ENCODE measurements at places on chromosomes 3 and 15.

- no peak for DNase-seq
Measured at GRCh38 chr3:152056481-152056880, 183.0 kb downstream of the SUCNR1 start.

DNA sequence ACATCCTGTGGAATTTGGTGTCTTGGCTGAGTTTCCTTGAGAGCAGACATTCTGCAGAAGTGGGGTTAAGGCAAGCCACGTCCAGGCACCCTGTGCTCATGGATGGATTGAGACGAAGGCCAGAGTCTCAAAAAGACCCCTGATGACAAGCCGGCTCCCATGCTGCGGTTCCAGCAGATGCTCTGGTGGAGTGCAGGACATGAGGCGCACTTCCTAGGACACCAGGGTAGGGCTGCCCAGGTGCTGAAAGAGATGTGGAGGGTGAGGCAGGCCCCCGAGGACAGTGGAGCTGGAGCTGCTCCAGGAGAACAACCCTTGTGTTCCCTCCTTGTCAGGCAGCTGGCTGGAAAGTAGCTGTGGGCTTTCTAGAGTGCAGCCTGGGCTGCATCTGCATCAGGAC is 81.0 kb downstream of the ASB7 start:
- DNase-seq, result no peak

DNA sequence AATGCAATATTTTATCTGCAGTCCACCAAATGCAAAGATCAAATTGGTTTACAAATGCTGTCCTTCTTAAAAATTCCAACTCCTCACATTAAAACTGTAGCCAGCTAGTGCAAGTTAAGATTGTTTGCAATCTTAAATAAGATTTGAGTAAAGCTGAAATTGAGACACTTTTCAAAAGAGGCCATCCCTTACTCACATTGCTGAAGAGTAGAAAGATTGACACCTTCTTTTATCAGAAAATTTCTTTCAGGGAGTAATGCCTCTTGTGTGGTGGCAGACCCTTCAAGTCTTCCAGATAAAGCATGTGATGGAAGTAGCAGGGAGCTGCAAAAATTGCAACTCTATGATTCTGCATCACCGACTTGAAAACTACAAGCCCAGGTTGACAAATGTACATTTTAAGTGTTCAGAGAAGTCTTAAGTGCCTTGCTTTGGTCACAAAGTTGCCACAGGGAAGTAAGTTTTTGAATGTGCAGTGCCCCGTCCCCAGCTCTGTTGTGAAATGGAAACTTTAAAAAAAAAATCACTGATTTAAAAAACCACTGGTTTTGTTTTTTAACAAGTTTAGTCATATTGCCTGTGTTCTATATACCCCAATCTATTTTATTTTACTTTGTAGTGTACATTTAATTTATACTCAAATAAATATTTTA is 12.6 kb downstream of the CD86 start:
- no peak for DNase-seq

DNA sequence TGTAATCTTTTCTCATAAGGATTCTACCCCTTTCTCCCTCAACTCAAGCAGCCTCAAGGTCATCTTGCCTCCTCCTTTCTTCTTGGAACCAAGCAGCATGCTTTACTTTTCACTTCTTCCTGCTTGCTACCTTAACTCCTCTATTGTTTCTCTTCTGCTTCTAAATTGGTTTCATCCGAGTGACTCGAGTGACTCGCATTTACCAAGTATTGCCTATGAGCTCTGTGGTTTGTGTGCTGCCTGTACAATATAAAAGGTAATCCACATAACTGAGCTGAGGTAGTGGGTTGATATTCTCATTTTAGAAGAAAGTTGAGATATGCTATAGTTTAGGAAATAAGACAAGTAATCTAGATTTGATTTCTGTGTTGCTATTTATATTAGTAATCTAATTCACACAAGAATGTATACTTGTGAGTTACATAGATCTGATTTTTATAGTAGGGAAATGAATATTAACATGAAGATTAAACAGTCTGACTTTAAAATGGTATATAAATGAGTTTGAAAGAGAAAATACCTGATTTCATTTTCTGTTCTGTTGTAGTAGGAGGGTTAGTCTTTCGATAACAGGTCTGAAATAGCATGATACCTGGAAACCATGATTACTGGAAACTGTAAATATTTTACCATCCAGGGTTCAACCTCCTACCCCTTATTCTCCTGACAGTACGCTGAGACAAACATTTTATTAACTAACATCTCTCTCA is 5.5 kb downstream of the HHLA2 start:
- no peak for DNase-seq

- DNase-seq, result no peak
Measured at GRCh38 chr3:103048068-103048722, 613.4 kb downstream of the ZPLD1 start.

DNA sequence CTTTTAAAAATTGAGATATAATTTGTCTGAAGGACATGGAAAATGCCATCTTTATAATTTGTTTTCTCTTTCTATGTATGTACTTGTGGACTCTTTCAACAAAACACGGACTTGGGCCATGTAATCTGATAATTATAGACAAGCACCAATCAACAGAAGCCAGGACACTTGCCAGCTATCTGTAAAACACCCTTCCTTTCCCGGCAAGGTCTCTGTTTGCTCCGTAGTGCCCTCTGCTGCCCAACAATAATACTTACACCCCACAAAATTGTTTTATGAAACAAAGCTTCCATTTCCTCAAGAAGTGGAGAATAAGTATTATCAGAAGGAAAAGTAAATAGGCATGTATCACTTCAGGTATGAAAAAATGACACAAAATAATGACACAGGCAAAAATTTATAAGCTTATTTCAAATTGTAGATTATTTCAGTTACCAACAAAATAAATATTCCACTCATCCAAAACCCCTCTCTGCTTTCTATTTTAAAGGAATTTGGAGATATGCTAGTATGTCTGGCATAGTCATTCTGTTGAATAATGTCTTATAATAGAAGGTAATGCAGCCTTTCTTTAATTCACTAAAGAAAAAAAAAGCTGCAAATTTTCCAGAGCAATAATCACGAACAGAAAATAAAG is 32.8 kb downstream of the MYH15 start:
- DNase-seq, result peak; percentile 57

DNA sequence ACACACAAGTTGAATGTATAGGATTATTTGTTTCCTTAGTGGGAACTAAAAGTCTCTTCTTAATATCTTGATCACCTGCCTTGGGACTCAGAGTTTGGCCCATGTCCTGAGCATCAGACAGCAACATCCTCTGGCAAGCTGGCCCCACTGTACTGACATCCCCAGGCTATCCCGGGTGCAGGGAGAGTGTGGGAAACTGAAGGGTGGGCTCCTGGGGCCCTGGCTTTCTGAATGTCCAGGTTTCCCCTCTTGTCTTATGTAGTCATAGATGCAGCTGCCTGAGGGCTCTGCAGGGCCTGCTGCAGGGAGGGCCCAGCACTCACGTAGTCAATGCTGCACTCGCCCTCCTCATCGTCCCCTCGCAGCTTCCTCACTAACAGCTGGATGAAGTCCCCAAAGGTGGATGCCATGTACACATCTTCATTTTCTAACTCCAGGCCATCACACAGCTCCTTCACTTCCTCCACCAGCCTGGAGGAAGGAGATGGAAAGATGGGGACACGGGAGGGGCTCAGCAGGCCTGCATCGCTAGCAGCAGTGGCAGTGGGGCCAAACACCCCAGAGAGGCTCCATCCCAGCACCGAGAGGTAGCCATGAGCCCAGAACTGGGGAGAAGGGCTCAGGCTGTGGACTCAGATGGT is 42.8 kb downstream of the ALDH1L1 start:
- no peak for DNase-seq

GRCh38 chr3:188408831-188409230 is 254.9 kb downstream of the LPP start:
- no peak for DNase-seq

- DNase-seq, result no peak
Measured at GRCh38 chr3:155334914-155335723, 41.6 kb upstream of the STRIT1 start.

- no peak for DNase-seq
Measured at GRCh38 chr15:95359966-95360365, 970.5 kb upstream of the NR2F2 start.

DNA sequence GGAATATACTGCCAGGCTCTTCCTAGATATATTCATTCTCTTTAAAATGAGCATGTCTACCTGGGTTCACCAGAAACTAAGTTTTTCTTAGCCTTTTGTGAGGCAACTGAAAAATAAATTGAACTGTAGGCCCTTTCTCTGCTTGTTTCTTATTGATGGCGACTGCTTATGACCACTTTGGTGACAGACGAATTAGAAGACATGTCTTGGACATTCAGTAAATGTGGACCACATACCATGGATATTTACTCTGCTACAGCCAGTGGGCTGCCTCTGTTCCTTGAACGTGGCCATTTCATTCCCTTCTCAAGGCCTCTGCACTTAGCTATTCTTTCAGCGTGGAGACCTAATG is 603 bp upstream of the SELENOK start:
- DNase-seq, result no peak

DNA sequence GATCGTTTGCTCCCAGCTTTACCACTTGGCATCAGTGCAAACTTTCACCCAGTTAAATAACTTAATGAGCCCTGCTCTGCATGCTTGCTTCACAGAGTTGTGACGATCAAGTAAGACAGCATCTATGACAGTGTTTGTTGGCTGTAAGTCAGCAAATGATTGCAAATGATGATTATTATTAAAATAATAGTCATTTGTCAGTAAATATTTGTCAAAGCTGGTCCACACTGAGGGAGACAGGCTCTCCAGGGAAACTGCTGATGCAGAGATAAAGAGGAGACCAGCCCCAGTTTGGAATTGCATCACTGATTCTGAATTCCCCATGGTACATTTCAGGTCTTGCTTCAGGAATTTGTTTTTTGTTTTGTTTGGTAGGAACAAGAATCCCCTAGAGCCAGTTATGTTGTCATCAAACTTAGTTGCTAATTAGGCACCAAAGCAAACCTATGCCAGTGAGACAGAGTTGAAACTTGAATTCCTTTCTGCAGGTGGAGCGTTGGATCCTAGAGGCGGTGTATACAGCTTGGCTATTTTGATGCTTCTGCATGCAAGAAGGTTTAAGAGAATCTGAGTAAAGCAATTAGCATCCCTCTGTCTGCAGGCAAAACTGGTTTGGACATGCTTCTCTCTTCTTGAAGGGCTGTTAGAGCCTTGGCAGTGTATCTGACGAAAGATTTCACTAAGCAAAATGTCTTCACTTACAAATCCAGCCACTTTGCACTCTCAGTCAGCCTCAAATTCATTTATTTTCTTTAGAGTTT is 338.6 kb upstream of the TPRG1 start:
- DNase-seq, result no peak

DNA sequence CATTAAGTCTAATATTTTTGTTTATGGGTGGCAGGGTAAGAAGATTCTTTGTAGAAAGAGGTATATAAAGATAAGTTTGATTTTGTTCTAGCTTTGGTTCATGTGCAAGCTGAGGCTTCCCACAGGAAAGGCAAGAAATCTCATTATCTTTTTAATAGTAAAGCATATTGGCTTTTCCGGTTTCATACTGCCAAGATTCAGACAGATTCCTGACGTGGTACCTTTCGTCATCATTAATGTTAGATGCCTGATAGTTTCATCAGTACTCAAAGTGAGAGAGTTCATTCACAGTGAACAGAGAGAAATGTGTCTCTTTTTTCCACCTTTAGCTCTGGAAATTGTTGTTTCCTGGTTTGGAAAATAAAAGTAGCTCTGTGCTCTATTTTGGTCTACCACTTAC is 16.5 kb downstream of the TPM1 start:
- DNase-seq, result no peak

DNA sequence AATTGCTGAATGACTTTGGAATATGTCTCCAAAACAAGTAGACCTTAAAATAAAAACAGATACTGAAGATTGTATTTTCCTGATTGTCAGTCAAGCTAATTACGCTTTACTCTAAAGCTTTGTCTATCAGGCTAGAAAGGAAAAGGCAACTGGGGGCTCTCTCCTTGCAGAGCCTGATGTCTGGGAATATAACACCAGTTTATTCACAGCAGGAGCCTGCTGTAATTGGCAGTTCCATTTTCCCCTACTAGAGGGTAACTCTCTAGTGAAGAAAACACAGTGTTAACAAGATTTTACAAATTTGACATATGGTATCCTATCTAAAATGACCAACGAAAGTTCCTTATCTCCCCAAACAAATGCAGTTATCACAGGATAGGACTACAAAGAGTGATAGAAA is 158.8 kb downstream of the PDZRN3 start:
- no peak for DNase-seq

GRCh38 chr3:99950921-99951320 is 133.3 kb downstream of the CMSS1 start:
- DNase-seq, result no peak

GRCh38 chr3:462851-463250 is 266.3 kb downstream of the CHL1 start:
- no peak for DNase-seq

GRCh38 chr3:16719426-16719825 is 114.2 kb upstream of the DAZL start:
- no peak for DNase-seq

DNA sequence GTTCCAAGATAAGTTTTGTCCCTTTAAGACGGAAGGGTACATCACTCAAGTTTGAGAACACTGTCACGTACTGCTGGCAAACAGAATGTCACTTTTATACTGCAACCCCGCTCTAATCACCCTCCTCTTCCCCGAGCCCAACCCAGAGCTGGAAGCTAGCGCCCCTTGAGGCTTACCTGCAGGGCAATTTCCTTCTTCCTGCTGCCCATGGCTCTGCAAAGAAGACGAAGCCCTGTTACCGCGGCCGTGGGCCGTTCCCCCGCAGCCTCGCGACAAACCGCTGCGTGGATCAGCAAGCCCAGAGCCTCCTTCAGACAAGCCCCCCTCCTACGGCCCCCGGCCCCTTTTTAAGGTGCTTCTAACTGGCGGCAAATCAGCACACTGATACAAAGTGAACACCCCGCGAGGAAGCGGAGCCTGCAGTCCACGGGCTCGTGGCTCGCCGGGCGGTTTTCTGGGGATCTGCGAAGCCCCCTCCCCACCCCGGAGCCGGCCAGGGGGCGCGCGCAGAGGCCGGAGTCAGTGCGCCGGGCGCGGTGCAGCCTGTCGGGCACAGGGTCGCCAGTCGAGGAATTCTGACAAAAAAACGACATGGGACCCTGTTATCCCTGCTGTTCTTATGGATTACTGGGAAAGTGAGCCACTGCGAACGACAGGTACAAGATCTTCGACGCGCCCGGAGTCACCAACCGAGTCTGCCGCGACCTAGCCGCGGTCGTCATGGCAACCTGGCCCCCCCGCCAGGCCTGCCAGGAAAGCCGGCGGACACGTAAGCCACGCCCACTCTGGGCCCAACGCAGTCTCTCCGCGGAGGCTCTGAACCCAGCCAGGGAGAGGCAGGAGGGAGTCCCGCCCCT is at the start of gene NME9:
NME9 (minus strand) TSS at position 725 of the 857 bp plus-strand sequence; CDS start at position 209, 516 bp downstream.
- DNase-seq, result peak; percentile 92

- DNase-seq, result no peak
Measured at GRCh38 chr3:119745942-119746341, 36.0 kb upstream of the NR1I2 start.

- DNase-seq, result no peak
Measured at GRCh38 chr15:31197497-31198414, 96.2 kb upstream of the TRPM1 start.

- DNase-seq, result no peak
Measured at GRCh38 chr15:70034596-70034995, 63.1 kb downstream of the TLE3 start.

- DNase-seq, result no peak
Measured at GRCh38 chr3:194062830-194063229, 73.1 kb upstream of the HES1 start.
